HTR-8/SVneo (cell line): ENCODE measurements at places on chromosomes 3 and 15.

DNA sequence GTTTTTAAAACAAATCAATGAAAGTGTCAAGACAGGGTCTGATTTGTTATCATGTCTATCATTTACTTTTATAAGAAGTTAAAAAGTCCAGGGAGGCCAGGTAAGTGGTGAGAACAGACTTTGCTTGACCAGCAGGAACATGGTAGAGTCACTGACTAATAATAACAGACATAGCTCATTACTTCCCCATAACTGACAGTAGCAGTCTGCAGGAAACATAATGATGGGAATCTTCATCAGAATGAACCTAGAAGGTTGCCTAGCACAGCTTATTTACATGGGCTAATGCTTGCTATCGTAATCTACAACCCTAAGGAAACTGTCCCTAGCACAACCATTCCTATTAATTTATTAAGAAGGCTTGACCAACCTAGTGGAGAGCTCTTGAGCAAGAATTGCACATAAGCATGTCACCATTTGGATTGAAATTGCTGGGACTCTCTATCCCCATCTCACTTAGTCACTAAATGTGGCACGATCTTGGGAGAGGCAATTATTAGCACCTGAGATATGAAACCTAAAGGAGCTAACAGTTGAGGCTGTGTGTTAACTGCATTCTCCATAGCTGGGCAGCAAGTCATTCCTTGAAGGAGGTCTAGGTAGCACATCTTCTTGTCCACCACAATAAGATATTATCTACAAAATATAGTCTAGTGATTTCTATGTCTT is 139.6 kb upstream of the ZBTB20 start:
- DNase-seq, result no peak

DNA sequence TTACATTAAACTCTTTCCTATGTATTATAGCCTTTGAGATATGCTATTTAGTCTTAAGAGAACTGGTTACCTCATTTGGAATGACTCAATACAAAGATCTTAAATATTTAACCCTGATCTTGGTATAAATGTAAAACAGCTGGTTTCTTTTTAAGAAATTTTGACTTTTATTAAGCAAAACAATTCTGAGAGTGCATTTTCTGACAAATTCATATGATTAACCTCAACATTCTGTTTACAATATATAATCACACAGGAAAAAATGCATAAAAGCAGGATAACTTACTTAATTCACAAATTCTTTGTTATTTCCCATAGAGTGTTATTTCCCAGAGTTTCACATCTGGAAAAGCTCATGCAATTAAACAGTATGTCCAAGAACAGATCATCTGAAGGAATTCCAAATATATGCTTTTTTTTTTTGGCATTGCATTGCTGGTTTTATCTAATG is 400.4 kb upstream of the THBS1 start:
- no peak for DNase-seq

DNA sequence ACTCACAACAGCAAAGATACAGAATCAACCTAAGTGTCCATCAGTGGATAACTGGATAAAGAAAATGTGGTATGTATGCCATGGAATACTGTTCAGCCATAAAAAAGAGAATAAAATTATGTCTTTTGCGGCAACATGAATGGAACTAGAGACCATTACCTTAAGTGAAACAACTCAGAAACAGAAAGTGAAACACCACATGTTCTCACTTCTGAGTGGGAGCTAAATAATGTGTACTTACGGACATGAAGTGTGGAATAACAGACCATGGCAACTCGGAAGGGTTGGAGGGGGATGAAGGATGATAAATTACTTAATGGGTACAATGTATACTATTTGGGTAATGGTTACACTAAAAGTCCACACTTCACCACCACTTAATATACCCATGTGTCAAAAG is 600.6 kb downstream of the MAGI1 start:
- DNase-seq, result no peak

DNA sequence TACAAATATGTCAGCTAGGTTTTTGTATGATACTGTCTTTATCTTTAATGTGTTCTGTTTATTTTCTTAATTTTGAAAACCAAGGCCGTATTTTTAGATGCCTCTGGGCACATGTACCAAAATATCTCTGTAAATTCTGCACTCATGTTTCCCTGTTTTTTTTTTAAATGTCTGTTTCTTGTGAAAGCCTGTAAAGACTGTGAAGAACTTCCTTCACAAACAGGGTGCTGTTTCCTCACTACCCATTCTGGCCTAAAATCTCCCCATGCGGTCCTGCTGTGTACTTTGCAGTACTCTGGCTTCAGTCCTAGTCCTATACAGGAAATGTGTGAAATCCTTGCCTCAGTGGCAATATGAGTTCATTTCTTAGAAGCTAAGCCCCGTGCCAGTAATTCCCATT is 133.4 kb upstream of the ZBTB20 start:
- DNase-seq, result no peak

DNA sequence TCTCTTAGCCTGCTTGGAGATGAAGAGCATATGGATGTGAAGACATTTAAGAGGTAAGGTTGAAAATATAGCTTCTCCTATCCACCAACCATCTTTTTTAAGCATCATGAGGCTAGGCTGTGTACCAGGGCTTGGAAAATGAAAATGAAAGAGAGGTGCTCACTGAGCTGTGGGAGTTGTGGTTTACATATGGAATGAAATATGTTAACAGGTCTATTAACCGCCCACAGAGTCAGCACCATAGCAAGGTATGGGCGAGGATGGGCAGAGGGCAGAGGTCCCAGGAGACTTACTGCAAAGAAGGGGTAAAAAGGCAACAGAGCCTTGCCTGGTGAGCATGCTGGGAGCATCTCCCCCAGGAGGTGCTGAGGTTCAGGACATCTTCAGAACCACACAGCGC is 273.1 kb downstream of the GABRG3 start:
- DNase-seq, result no peak

DNA sequence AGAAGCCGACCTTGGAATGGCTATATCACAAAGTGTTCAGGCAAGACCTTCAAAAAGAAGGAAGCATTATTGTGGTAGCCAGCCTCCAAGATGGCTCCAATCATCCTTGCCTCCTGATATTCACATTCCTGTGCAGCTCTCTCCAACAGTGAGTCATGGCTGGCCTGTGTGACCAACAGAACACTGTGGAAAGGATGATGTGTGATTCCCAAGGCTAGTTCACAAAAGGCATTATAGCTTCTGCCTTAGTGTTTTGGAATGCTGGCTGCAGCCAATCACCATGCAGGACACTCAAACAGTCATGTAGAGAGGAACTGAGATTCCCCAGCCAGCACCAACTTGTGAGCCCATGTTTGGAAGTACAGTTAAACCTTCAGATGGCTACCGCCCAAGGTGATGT is 102.6 kb downstream of the EFL1 start:
- peak; percentile 60 for DNase-seq

DNA sequence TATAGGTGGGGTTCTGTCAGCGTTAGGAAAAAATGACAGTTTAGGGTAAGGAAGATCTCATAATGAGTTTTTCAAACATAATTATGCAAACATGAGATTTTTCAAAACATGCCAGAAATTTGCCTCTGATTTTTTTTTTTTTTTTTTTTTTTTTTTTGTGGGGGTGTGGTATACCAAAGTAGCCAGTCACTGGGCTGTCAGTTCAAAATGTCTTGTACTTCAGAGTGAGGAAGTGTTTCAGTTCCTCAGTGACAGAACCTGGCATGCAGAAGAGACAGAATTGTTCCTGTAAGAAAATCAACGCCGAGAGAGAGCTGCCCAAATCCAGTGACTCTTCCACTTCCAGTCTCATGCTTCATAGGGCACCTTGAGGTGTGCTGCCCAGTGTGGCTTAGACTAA is 9.7 kb downstream of the NCBP2 start:
- DNase-seq, result no peak

- DNase-seq, result no peak
Observed at GRCh38 chr15:84736375-84736774, 12.0 kb upstream of the ZNF592 start.

DNA sequence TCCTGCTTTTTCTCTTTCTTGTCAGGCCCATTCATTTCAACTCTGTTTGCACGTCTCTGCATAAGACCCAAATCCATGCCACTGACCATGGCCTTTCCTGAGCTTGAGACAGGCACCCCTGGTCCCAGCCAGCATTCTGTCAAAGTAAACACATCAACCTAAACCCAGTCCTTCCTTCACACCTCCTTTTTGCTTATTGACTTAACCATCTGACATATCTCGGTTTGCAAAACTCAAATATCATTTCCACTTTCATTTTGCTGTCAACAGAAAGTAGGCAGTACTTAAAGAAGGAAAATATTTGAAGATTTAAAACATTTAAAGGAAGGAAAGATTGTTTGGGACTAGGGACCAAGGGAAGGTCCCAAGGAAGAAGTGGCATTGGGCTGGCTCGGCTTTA is 48.2 kb upstream of the KBTBD8 start:
- DNase-seq, result no peak

DNA sequence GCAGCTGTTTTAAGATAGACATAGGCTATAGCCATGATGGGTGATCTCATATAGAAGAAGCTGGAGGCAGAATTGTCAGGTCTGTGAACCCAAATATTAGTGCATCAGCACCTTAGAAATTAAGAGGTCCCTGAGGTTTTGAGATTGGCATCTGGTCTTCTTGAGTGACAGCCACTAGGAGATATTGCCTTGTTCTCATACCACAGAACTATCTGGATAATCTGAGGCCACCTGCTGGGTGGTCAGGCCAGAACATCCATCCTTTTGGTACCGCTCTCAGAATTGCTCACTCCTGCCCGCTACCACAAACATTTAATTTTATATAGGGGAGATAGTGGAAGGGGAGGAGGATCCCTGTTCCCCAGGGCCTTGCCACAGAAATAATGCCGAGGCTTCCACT is 210.6 kb upstream of the ZPLD1 start:
- DNase-seq, result peak; percentile 14

DNA sequence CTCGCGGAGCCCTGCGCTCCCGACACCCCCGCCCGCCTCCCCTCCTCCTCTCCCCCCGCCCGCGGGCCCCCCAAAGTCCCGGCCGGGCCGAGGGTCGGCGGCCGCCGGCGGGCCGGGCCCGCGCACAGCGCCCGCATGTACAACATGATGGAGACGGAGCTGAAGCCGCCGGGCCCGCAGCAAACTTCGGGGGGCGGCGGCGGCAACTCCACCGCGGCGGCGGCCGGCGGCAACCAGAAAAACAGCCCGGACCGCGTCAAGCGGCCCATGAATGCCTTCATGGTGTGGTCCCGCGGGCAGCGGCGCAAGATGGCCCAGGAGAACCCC is 464 bp downstream of the SOX2 start:
- no peak for DNase-seq

- no peak for DNase-seq
Observed at GRCh38 chr15:41878355-41878699, 15.5 kb downstream of the SPTBN5 start.

GRCh38 chr3:187713504-187713903 is 11.1 kb upstream of the RTP2 start:
- DNase-seq, result no peak

DNA sequence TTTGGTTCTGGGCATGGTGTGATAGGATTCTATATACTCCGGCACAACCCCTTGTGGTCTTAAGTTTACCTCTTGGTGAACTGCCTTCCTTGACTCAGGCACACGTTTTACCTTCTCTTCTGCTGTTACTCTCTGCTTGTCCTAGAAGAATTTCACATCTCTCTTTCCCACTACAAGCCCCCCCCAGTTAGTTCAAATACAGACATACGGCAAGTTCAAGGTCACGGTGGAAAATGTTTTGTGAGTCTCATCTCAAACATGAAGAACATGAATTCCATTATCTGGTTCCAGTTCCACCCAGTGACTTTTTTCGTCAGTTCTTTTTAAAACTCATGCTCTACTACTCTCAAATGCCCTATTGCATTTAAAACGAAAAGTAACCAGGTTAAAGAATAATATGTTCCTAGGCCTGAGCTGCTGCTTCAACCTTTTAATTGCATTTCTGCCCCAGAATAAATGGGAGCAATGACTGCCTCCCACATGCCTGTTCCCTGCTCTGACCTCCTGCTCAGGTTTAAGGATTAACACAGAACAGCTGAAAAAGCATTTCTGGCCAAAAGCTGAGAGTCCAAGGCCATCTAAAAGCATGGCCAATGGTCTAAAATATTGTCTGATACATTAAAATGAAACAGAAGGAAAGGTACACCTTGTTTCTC is 132.8 kb downstream of the OSBPL10 start:
- DNase-seq, result no peak

DNA sequence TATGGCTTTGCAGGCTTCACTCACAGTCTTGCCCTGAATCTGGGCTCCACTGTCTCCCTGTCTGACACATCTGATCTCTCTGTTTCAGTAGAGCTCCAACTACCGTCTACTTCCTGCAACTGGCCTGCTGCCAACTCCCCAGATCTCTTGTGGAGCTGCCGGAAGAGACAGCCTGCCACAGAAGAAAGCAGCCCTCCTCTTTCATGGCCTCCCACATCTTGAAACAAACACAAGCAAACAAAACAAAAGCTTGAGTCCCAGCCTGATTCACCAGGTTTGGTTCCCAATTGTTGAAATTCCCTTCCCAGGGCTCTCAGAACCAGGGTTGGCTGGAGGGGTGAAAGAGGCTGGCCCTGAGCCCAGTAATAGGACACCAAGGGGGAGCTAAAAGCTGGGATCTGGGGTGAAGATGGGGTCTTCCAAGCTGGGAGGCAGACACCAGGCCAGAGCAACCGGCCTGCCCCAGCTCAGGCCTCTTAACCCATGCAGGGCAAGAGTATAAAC is 55.3 kb upstream of the CA12 start:
- DNase-seq, result peak; percentile 53

DNA sequence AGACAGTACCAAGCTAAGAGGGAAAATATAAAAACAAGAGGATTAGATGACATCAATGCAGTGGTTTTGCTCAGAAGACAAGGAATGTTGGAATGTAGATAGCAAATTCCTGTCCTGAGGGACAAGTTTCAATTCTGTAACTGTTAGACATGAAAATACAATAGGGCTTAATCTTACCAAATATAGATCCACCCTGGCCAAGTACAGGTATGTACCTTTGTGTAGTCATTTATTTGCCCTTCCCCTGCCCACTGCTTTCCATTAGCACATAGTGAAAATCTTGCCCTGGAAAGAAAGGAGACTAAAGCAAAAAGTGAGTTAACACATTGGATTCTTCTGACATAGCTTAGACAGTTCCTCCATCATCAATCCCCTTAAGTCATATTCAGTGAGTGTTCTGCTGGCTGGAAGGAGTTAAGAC is 389.0 kb upstream of the THBS1 start:
- DNase-seq, result peak; percentile 34

DNA sequence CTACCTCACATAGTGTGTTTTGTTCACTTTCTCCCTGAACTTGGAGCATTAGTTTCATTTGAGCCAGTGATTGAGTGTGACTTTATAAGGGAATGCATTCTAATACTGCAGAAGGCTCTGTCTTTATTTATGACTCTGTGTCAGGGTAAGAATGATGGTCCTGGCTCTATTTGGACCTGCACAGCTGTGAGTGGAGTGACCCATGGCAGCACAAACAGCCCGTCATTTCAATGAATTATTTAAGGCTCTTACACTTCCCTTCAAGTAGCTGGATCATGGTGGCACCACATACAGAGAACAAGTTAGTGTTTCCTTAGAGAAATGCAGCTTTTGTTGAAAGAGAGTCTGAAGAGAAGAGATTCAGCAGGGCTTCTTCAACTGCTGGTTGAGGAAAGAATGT is 16.4 kb downstream of the TMEM108 start:
- DNase-seq, result no peak

GRCh38 chr3:124831628-124832199 is 55.5 kb downstream of the ITGB5 start:
- no peak for DNase-seq
